Esophagus muscularis mucosa (tissue), 4 donors: ENCODE measurements at places on chromosomes 3 and 15. TPM values are rescaled to one million over a fixed set of nuclear protein-coding genes. Genes with fewer than 3 reads are reported as not detected.
A peak's percentile ranks its signal among the peaks of the same experiment; 100 is the strongest.

DNA sequence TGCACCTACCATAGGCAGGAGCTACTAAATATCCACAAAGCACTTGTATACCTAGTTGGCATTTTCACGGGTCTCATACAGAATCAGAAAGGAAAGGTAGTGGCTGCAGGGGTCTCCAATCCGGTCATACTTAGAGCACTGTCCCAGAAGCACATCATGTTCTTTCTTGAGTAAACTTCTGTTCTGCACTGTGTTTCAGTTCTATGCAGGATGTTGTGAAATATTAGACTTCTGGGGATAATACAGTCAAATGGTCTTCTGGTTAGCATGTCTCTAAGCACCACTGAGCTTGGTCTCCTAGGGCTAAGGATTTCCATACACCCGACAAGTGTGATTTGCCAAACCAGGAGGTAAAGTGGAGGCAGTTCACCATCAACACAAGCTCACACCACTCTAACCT, 27.9 kb downstream of the MINDY4B start:
- no peak overlapping the region for H3K27ac ChIP-seq
- H3K4me3 ChIP-seq, result no peak overlapping the region
- no peaks in the 10 kb centered on the region for H3K36me3 ChIP-seq

GRCh38 chr3:123098426-123099330, 31.9 kb downstream of the PDIA5 start:
- no peaks in the 10 kb centered on the region for H3K27me3 ChIP-seq
- no peak overlapping the region for H3K4me3 ChIP-seq
- H3K36me3 ChIP-seq, result no peaks in the 10 kb centered on the region
- H3K4me1 ChIP-seq, result peaks cover 40% of the 10 kb centered on the region
- DNase-seq, result no peak

DNA sequence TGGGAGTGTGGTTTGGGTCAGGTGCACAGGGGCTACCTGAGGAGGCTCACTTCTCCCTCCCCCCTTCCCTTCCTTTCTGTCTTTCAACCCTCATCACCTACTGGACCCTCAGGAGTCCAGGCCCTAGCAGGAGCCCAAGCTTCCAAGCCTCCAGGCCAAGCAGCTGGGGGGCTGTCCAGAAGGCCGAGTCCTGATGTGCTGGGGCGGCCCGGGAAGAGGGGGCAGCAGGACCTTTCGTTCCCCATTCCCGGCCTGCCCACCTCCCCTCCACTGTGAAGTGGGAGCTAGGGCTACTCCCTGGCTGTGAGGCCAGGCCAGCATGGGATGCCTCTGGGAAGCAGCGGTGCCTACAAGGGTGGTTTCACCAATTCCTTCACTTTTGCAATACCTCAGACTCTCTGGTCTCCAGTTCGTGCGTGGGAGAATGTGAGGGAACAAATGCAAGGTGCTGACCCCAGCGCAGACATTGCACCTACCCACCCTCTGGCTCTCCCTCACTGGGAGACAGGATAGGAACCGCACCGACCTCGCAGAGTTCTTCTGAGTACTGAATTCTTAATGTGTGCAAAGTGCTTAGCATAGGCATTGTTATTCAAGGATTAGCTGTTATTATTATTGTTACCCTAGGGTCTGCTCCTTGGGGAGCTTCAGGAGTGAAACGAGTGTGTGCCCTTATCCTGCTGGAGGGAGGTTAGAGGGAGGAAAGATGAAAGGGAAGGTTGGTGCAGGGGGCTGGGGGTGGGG, 2.5 kb downstream of the EPHB3 start:
- H3K27ac ChIP-seq, result peak overlapping the region; percentile 88
- no peak for DNase-seq
- peaks cover 80% of the 10 kb centered on the region for H3K4me1 ChIP-seq
- no peaks in the 10 kb centered on the region for H3K27me3 ChIP-seq
- peak overlapping the region; percentile 77 for H3K4me3 ChIP-seq
- no peaks in the 10 kb centered on the region for H3K36me3 ChIP-seq

DNA sequence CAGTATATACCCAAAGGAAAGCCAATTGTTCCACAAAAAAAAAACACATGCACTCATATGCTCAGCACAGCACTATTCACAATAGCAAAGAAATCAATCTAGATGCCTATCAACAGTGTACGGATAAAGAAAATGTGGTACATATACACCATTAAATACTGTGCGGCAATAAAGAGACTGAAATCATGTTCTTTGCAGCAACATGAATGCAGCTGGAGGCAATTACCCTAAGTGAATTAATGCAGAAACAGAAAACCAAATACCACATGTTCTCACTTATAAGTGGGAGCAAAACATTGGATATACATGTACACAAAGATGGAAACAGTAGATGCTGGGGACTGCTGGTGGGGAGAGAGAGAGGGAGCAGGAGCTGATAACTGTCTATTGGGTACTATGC, 124.2 kb upstream of the AADACL2 start:
- H3K36me3 ChIP-seq, result no peaks in the 10 kb centered on the region
- no peaks in the 10 kb centered on the region for H3K27me3 ChIP-seq
- no peak overlapping the region for H3K27ac ChIP-seq
- no peaks in the 10 kb centered on the region for H3K4me1 ChIP-seq

DNA sequence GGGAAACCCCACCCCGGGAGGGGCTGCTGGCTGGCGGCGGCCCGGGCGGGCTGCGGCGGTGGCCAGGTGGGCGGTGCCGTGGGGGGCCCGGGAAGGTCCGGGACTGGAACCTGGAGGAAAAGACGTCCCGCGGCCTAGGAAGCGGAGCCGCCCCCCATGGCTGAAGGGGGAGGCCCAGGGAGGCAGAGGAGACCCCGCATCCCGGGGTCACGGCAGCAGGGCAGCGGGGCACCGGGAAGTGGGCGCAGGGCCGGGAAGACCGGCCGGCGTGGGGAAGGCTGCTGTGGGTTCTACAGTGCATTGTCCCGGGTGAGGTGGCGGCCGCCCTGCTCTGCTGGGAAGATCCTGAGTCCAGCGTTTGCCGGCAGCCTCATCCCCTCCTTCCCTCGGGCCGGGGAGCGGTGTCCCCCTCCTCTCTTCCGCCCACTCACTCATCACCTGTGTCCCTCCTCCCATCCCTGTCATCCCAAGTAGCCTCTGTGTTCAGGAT, 525 bp upstream of the FSTL1 start:
- peak overlapping the region; percentile 99 for H3K27ac ChIP-seq
- peak overlapping the region; percentile 67 for H3K4me3 ChIP-seq
- no peak for DNase-seq

SLC6A1 gene
- total RNA-seq, result 0.78 TPM

GRCh38 chr3:132268956-132269355, 48.3 kb upstream of the ACP3 start:
- no peak for DNase-seq
- H3K36me3 ChIP-seq, result no peaks in the 10 kb centered on the region
- no peak overlapping the region for H3K4me3 ChIP-seq
- no peaks in the 10 kb centered on the region for H3K27me3 ChIP-seq

- H3K36me3 ChIP-seq, result peaks cover 10% of the 10 kb centered on the region
- H3K4me3 ChIP-seq, result no peak overlapping the region
These were observed 126.1 kb downstream of the LRRK1 start for GRCh38 chr15:101045236-101045646.

DNA sequence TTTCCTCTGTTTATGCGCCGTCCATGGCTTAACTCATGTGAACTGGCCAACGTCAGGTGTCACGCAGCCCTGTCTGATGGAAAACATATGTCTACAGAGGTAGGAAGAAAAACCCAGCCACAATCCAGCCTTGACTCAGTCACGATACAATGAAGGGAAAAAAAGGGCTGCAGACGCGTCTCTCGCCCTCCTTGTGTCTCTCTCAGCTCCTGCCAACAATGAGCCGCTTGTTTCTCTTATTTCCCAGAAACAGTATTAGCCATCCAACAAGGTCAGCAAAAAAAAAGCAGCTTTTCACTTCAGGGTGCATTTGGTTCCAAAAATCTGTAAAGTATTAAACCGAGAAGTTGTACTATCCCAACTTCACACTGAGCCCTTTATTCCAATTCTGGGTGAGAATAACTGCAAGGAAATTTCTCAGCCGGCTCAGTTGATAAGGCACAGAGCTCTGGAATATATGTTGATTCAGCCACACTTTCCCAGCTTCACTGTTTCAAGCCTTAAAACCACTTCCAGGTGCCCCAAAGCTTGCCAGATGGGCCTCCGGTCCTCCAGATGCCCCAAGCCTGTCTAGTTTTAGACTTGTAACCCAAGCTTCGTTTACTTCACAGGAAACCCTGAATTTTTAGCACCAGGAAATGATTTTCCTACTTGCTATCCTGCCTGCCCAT, 79.4 kb downstream of the TM4SF4 start:
- H3K36me3 ChIP-seq, result no peaks in the 10 kb centered on the region
- H3K27me3 ChIP-seq, result no peaks in the 10 kb centered on the region
- H3K4me1 ChIP-seq, result peaks cover 86% of the 10 kb centered on the region
- DNase-seq, result no peak
- H3K27ac ChIP-seq, result peak overlapping the region; percentile 62
- peak overlapping the region; percentile 11 for H3K4me3 ChIP-seq

CCR1 gene
- 5.3 TPM for total RNA-seq

DNA sequence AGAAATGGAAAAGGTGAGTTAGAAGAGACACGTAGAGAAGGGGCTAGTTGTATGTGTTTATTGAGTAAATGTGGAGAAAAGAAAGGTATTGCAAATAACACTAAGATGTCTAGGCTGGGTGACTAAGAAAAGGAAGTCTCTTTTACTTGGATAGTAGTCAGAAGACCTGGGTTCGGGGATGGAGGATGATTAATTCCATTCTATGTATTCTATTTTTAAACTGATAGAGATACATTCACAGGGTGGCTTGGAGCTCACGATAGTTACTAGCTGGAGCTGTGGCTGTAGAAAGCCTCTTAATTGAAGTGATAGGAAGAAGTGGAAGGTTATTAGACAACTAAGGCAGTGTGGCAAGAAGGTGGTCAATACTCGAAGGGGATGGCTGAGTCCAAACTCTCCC, 65.9 kb upstream of the TNIK start:
- H3K27me3 ChIP-seq, result no peaks in the 10 kb centered on the region
- H3K4me1 ChIP-seq, result no peaks in the 10 kb centered on the region
- H3K36me3 ChIP-seq, result no peaks in the 10 kb centered on the region
- H3K4me3 ChIP-seq, result no peak overlapping the region
- no peak for DNase-seq
- H3K27ac ChIP-seq, result no peak overlapping the region

GRCh38 chr3:177820683-177821316, 623.5 kb upstream of the TBL1XR1 start:
- H3K36me3 ChIP-seq, result no peaks in the 10 kb centered on the region
- H3K4me1 ChIP-seq, result peaks cover 29% of the 10 kb centered on the region
- no peak for DNase-seq
- no peaks in the 10 kb centered on the region for H3K27me3 ChIP-seq
- H3K4me3 ChIP-seq, result no peak overlapping the region
- H3K27ac ChIP-seq, result no peak overlapping the region

- no peaks in the 10 kb centered on the region for H3K36me3 ChIP-seq
- DNase-seq, result no peak
- no peaks in the 10 kb centered on the region for H3K27me3 ChIP-seq
These were observed 47.7 kb downstream of the MEF2A start for GRCh38 chr15:99613481-99613880.

GRCh38 chr15:96011136-96011535, 319.4 kb upstream of the NR2F2 start:
- H3K36me3 ChIP-seq, result no peaks in the 10 kb centered on the region
- H3K27ac ChIP-seq, result no peak overlapping the region
- no peak overlapping the region for H3K4me3 ChIP-seq
- no peaks in the 10 kb centered on the region for H3K27me3 ChIP-seq
- no peaks in the 10 kb centered on the region for H3K4me1 ChIP-seq
- no peak for DNase-seq

- no peak overlapping the region for H3K4me3 ChIP-seq
- H3K4me1 ChIP-seq, result peaks cover 42% of the 10 kb centered on the region
- DNase-seq, result no peak
- no peaks in the 10 kb centered on the region for H3K27me3 ChIP-seq
- peak overlapping the region; percentile 69 for H3K27ac ChIP-seq
- no peaks in the 10 kb centered on the region for H3K36me3 ChIP-seq
These were observed 252.7 kb upstream of the ZPLD1 start for GRCh38 chr3:102182162-102182561.

NR1I2 gene
- not detected for total RNA-seq

DNA sequence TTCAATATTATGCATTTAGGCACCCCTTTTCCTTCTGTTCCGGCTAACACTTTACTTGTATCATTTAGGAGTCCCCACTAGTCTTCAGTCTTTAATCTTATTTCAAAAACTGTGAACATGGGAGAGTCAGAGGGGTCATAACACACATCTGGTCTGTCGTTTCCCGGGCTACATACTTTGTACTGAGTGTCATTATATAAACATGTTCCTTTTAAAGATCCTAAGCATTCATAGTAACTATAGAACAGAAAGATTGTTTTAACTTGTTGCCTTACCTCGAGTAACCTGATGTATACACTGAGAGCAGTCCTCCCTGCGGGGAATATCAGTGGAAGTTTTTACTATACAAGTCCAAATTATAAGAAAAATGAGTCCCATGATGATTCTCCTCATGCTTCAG, 78.2 kb upstream of the VEPH1 start:
- H3K4me3 ChIP-seq, result no peak overlapping the region
- no peaks in the 10 kb centered on the region for H3K27me3 ChIP-seq
- peak; percentile 42 for DNase-seq
- no peaks in the 10 kb centered on the region for H3K4me1 ChIP-seq
- H3K36me3 ChIP-seq, result no peaks in the 10 kb centered on the region
- H3K27ac ChIP-seq, result no peak overlapping the region

DNA sequence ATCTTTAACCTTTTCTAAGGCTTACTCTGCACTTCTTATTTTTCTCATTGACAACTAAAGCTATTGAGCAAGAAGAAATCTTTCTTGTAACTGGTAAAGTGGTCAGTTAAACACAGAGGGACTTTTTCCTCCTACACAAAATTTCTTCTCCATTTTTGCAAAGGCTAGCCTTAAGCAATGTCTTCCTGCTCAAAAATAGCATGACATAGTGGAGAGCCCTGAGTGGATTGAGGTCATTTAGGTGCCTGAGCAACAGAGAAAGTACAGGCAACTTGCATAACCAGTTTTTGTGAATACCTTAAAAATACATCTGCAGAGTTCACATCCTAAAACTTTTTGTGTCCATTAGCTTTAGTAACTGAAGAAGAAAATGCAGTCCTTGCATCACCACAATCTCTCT, 144.7 kb upstream of the TTC14 start:
- no peak for DNase-seq
- no peaks in the 10 kb centered on the region for H3K27me3 ChIP-seq
- H3K4me3 ChIP-seq, result no peak overlapping the region
- H3K4me1 ChIP-seq, result no peaks in the 10 kb centered on the region
- H3K36me3 ChIP-seq, result no peaks in the 10 kb centered on the region
- no peak overlapping the region for H3K27ac ChIP-seq

DNA sequence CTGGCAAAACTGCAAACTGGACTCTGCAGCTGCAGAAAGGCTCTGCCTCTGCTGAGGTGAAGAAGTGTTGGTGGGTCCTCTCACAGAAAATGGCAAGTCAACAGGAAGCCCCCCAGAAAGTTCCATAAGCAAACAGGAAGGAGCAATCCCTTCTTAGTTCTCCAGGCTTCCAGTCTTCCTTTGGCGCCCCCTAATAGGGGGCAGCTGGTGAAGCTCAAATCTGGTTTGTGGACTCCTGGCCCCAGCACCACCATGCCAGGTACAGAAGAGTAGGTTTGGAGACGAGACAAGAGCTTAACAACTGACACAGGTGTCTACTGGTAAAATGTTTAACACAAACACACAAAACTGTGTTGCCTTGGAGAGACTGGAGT, 35.5 kb downstream of the LEO1 start:
- peaks cover 47% of the 10 kb centered on the region for H3K36me3 ChIP-seq
- no peak overlapping the region for H3K27ac ChIP-seq
- no peaks in the 10 kb centered on the region for H3K27me3 ChIP-seq
